A549 (cell line): ENCODE measurements at places on chromosomes 3 and 15.
A peak's percentile ranks its signal among the peaks of the same experiment; 100 is the strongest.

DNA sequence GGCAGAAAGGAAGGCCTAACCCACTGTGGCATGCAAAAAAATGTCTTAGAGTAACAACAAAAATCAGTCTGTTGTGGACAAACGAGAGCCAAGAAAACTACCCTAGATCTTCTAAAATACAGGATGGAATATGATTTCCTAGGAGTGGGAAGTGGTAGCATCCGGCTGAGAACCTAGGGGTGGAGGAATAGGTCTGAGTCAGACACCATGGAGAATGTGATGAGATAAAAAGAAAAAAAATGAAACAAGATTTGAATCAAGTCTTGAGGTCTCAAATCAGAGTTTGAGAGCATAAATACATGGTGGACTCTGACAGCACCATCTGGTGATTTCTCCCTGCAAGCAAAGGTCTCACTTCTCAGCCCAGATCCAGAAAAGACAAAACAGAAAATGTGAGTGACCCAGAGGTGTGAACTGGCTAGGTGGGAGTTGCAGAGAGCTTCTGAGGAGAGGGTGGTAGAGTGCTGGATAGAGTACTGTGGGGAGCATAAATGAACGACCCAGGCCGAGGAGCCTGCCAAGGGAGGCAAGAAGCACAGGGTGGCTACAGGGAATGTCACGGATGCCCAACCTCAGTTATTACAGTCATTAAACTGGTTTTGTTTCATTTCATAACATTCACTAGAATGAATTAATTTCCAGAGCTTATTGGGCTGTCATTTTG, 27.6 kb upstream of the VEPH1 start:
- DNase-seq: no peak

DNA sequence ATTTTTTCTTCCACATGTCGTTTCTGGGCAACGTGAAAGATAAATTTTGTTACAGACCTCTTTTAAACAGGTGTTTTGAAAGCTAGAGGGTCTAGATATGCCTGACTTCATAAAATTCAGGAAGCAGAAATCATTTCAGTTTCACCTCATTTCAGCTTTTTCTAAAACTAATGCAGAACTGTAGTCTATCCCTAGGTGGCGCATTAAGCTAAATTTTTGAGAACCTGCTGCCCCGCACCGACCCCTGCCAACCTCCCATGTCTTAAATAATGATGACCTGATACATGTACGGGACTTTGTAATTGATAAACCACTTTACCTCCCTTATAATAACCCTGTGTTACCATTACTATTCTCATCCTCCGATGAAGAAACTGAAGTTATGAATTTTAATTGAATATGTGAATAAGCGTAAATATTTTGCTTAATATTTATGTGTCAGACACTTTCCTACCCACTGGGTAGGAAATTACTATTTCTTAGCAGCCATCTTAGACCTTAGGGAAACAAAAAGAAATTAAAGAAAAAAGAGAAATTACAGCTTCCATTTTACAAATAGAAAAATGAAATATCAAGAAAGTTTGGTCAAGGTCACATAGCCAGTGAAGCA, 78.7 kb upstream of the GCNT3 start:
- peak; percentile 29 for DNase-seq

- no peak for DNase-seq
Observed at GRCh38 chr15:72141171-72142084, 23.2 kb downstream of the SENP8 start.

DNA sequence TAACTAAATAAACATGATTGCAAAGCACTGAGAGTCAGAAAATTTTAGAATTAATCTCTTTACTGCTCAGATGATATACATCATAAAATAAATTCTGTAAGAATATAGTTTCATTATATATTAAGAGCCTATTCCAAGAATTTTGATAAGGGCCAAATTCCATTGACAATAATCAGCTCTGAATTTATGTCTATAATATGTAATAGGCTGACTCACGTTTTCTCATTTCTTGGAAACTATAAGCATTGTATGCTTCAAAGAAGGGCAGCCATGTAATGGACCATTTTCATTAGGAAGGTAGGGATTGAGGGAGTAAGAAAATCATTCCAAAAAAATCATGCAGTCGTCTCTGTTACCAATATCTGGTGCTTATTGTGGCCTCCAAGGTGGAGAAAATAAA, 315.9 kb downstream of the ZIC4 start:
- DNase-seq: no peak

DNA sequence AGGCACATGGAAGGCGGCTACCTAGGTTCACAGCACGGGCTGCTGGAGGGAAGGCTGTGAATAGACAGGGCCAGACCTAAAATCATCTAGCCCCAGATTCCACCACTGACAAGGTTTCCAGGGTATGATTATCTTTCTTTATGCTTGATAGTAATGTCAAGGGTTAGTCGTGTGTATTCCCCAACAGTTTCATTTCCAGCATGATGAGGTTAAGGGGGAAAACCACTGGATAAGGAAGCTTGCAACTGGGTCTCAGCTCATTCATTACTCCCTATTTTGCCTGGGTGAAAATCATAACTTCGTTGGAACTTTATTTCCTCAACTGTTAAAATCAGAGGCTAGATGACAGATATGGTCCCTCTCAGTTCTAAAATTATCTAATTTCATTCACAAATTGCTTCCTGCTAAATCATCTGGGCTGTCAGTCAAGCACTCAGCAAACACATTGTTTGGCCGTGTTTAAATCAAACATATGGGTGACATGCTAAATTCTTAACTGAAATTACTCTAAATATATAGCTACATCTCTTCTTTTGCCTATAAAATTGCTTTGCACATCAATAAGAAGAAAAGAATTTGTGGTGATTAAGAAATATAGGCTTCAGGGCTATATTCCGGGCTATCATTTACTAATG, 111.7 kb downstream of the CYP19A1 start:
- no peak for DNase-seq

DNA sequence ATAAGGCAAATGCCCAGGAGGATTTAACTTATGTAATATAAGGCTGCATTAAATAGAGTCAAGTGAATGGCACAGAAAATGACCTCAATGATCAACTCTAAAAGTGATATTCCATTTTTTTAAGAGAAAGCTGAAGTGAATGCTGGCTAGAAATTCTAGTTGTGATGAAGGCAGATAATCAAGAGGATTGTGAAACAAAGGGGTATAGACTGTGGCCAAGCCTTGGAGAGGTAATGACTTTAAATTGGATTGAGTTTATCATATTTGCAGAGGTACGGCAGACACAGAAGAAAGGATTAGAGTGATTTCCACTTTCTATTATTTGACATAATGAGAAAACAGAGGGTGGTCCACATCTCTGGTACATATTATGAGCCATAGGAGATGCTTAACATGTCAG, 269.2 kb downstream of the MECOM start:
- DNase-seq: no peak

GRCh38 chr15:57921371-57921770, 144.1 kb downstream of the ALDH1A2 start:
- no peak for DNase-seq

DNA sequence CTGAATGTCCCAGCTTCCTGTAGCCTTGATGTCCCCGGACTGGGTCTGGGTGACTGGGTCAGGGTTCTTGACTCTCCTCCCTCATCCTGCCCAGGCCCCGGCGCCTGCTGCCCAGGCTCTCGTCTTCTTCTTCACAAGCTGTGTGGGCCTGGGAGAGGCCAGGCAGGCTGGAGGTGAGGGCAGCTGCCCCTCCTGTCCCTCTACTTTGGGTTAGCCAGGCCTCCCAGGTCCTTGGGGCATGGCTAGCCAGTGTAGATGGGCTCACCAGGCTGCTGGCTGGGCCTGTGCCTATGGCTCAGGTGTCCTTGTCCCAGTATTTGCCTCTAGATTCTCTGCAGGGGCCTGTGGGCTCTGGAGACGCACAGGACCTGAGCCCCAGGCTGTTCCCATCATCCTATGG, 31.8 kb downstream of the TKT start:
- DNase-seq: no peak

DNA sequence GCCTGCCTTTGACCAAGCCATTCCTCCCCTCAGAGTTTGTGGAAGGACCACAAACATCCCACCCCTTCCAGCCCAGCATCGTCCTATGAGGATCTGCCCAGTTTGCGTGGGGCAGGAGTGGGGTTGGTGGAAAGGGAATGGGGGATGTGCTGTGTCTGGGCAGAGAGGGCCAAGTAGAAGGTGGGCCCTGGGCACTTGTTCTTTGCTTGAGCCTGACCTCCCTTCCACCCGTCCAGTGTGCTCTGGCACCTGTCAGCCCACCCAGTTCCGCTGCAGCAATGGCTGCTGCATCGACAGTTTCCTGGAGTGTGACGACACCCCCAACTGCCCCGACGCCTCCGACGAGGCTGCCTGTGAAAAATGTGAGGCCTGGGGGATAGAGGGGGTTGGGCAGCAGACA, 10.3 kb downstream of the SPINT1 start:
- DNase-seq: no peak
